NCI-H2171 (cell line): ENCODE measurements at places on chromosomes 5 and 9.

GRCh38 chr5:59005934-59006701 is 423.2 kb downstream of the RAB3C start:
- no peak for DNase-seq

GRCh38 chr5:154214371-154215106 is 24.0 kb downstream of the GALNT10 start:
- DNase-seq = no peak

GRCh38 chr5:143118222-143118621 is 285.3 kb downstream of the NR3C1 start:
- DNase-seq = no peak

- no peak for DNase-seq
These were observed 56.4 kb downstream of the SCAMP1 start for GRCh38 chr5:78416677-78417425.

DNA sequence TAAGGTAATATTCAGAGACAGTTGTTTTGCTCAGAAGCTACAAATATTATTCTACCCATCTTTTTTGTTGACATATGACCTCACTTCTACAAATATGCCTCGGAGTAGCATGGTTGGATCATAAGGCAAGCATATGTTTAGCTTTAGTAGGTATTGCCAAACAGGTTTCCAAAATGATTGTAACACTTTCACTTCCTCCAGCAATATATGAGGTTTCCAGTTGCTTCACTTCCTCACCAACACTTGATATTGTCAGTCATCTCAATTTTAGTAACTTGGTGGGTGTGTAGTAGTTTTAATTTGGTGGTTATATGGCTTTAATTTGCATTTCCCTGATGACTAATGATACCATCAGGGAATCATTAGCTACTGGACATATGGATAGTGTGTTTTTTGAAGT is 46.7 kb downstream of the TNFSF8 start:
- DNase-seq = no peak

GRCh38 chr5:123156577-123157296 is 67.7 kb downstream of the PRDM6 start:
- no peak for DNase-seq

DNA sequence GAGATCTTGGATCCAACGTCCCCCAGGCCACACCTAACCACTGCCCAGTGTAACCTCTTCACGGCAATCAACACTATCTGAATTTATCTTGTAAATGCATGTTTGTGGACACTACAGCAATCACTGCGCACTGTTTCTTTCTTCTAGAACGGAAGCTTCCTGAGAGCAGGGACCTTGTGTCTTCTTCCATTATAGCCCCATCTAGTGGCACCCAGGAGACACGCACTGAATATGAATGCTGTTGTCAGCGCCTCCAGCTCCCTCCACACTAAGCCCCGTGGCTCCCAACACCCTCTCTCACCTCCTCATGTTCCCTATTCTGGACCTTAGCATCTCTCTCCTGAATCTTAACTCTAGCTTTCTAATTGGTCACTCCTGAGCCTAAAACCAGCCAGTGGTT is 72.7 kb downstream of the SMIM23 start:
- DNase-seq = no peak

DNA sequence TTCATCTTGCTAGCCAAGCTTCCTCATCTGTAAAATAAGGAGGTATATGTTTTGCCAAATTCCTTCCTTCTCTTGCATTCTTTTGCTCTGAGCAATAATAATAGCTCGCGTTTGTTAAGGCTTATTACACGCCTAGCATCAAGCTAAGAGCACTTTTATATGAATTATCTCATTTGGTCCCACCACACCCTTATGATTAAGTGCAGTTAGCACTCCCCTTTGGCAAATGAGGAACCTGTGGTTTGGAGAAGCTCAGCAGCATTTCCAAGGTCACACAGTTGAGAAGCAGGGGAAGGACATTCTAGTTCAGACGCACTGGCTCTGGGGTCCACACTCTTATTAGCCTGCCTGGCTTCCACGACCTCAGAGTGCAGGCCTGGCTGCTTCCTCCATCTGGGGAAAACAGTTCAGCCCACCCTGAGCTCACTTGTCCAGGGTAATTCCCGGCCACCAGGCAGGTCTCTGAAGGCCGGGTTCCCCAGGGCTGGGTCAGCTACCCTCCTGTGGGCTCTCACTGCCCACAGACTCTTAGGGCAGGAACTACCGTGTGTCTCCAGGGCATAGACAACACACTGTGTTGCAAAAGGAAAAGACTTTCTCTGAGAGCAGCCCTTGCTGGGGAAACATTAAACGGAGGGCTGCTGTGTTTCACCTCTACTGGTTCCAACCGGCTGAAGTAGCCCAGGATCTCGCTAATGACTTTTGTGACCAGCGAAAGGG is 9.9 kb upstream of the FBP1 start:
- DNase-seq = no peak

GRCh38 chr9:128912270-128912853 is 8.4 kb upstream of the PHYHD1 start:
- DNase-seq = no peak
